Neuronal stem cell (in vitro differentiated cells): ENCODE measurements at places on chromosomes 6 and 20.

DNA sequence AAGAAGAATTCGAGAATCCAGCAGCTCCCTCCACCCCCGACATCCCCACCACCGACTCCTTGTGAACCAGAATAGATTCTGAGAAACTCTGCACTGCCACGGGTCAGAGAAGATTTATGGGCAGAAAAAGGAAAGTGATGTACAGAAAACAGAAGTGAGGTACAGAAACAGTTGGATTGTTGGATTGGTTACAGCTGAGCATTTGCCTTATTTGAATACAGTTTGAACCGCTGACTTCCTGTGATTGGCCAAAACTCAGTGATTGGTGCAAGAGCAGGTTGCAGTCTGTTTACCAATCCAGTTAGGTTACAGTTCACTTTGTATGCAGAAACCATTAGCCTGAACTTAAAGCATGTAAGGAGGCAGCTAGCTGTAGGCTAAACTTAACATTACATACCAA lies 131.2 kb upstream of the HDDC2 start:
- no peak for DNase-seq

GRCh38 chr6:140070846-140071473 lies 696.5 kb upstream of the CITED2 start:
- DNase-seq, result no peak

GRCh38 chr6:148799647-148800046 lies 52.8 kb downstream of the UST start:
- DNase-seq, result no peak

GRCh38 chr6:111530218-111530617 lies 47.2 kb upstream of the REV3L start:
- no peak for DNase-seq

DNA sequence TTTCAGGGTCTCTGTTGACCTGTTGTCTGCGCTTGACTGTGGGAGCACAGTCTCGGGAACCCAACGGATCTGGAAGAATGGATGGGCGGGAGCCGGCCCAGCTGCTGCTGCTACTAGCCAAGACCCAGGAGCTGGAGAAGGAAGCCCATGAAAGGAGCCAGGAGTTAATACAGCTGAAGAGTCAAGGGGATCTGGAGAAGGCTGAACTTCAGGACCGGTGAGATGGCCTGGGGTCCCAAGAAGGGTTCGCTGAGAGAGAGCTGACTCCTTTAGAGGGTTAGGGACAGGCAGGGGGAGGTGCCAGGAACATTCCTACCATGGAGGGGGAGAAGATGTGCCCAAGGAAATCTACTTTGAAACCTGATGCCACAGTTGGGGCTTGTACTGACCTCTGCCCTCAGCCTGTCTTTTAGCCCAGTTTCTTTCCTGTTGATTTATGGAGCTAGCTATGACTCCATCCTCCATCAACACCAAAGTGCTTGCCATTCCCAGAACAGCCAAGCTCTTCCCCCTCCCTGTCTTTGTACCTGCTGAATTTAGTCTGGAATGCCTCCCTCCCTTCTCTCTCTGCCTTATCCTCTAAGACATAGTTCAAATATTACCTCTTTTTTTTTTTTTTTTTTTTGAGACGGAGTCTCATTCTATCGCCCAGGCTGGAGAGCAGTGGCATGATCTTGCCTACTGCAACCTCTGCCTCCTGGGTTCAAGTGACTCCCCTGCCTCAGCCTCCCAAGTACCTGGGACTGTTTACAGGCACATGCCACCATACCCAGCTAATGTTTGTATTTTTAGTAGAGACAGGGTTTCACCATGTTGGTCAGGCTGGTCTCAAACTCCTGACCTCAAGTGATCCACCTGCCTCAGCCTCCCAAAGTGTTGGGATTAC lies 12.2 kb downstream of the CEP250 start:
- peak; percentile 49 for DNase-seq

- no peak for DNase-seq
Observed at GRCh38 chr6:33620856-33621710, at the start of gene ITPR3. TSS of gene ITPR3 (plus strand) at chr6:33621322. CDS start at chr6:33621603, 281 bp downstream.

- DNase-seq, result no peak
Observed at GRCh38 chr6:8543714-8544113, 108.4 kb upstream of the SLC35B3 start.

DNA sequence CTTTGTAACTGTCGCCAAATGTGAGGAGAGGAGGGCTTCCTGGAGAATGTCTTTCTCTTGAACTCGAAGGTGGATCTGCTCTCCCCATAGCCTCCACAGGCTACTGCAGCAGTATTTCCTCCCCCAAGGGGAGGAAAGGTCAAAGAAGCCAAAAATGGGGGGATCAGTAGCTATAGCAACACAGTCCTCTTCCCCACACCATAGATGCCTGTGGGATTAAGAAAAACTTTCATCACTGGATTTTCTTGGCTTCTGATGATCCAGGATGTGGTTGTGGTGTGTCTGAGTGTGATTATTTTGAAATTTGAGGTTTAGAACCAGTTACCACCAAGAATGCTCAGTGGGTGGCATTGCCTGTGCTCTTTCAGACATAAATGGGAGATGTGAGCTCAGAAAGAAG lies 140.1 kb upstream of the SPACA1 start:
- DNase-seq, result no peak

DNA sequence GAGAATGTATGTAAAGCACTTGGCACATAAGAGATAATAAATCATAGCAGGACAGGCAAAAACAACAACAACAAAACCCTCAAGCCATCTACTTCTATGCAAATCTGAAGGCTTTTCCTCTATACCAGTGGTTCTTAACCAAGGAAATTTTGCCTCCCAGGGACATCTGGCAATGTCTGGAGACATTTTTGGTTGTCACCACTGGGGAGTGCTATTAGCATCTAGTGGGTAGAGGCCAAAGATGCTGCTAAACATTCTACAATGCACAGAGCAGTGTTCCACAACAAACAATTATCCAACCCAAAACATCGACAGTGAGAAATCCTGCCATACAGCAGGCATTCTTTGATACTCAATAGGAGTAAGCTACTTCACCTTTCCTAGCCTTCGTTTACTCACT lies 28.2 kb downstream of the NDRG3 start:
- DNase-seq, result no peak

DNA sequence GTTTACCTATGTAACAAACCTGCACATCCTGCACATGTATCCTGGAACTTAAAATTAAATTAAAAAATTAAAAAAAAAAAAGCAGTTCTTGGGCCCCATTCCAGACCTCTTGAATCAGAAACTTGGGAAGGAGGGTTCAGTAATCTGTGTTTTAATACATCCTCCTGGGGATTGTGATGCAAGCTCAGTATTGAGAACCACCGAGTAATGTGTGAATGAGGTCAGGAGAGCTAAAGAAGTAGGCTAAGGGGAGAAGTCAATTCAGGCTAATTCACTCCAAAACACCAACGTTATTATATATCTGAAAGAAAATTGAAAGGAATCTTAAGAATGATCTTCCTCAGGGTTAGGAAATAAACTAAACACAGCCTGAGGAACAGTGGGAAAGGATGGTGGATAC lies 120.4 kb downstream of the RNF144B start:
- no peak for DNase-seq

DNA sequence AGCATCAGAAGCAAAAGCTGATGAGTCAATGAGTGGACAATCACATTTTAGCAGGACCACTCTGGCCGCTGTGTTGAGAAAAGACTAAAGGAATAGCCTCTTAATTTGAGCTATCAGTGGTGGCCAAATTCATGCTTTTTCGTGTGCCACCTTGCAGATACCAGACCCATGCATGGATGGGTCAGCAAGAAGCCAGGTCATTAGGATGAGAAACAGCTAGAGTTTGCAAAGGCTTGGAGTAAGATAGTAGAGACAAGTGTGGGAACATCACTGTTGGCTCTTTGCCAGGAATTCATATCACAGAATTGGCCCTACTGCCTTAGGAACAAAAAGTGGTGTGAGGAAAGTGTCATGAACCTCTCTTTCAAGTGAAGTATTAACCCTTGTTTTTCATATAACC lies 25.5 kb downstream of the MRAP2 start:
- DNase-seq, result no peak

DNA sequence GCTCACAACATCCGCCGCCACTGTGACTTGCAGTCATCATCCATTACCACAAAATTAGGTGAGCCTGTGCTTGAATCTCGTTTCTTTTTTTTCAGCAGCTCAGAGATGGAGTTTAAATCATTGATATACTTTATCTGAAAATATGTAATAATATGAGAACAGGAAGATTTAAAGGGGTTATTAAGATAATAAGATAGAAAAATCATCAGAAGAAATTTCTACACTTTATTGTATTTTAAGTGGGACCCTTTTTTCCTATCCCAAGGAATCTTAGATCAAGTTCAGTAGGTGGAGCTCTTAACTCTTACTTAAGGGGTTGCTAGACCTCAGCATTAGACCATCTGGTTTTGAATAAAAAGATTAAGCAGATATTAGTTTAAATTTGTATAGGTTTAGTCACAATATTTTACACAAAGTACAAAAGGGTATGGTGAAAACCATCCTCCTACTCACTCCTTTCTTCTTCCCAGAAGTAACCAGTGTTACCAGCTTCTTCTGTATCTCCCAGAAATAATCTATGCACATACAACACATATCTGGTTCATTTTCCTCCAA lies 9.4 kb upstream of the NCOA7 start:
- DNase-seq, result no peak
